ENCODE measurements at places on chromosomes 1 and 21.
A peak's percentile ranks its signal among the peaks of the same experiment; 100 is the strongest.

DNA sequence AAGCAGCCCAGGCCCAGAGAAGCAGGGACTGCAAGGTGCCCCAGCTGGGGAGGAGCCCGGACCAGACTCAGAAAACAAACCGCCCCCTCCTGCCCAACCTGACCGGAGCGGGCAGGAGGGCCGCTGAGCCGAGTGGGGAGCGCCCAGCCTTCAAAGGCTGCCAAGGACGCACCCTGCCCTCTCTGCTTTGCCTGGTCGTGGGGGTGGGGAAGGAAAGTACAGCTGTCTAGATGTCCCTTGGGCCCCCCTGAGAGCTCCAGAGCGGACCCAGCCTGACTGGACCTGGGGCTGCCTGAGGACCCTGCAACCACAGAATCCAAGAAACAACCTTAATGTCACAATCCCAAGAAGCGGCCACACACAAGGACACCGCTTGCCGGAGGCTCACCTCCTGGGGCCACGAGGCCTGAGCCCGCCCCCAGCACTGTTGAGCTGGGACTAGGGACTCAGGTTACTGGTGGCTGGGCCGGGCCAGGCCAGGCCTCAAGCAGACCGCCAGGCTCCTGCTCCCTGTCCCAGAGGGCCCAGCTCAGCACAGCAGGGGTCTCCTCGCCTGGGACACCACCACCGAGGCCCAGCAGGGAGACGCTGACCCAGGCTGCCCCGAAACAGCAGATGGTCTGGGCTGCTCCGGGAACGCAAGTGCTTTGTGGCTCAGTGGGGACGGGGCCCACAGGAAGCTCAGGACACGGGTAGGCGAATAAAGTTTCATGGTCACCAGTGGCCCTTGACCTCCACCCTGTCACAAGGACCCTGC is 1.4 kb downstream of the DVL1 start:
- DNase-seq = no peak

GRCh38 chr21:21631961-21632360 is 633.8 kb downstream of the NCAM2 start:
- DNase-seq = no peak

DNA sequence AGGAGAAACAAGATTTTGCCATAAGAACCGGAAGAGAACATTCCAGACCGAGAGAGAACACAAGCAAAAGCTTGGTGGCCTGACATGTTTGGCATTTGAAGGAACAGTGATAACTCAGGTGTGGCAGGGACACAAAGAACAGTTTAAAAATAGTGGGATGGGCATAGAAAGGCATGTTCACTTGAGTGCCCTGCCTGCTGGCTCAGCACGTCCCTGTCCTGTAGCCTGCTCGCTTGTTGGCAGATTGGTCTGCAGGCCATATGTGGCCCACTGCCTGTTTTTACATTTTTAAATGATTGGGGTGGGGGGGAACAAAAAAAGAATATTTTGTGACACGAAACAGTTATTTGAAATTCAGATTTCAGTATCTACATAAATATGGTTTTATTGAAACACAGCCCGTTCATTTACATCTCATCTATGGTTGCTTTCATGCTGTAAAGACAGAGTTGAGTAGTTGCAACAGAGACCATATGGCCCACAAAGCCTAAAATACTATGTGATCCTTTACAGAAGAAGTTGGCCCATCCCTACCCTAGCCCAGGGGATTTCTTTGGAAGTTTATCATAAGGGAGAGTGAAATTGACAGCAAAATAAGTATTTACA is 100.7 kb downstream of the RGL1 start:
- DNase-seq = no peak

- DNase-seq = no peak
These were observed 1.3 kb upstream of the IFNAR2 start for GRCh38 chr21:33228455-33228854.

DNA sequence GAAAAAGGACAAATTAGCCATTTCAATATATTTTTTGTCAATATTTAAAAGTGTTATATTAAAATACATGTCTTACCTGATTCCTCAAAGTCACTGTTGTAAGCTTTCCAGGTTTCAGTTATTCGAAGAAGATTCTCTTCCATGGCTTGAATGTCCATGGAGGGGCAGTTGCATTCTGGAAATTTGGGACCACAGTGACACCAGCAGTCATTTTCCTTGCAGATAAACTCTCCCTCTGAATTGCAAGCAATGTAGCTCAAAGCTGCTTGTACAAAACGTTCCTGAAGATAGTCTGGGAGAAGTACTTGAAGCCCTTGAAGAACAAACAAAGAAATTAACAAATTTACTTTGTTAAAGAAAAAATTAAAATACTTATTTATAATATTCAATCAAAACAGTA is 251.7 kb downstream of the BRINP3 start:
- no peak for DNase-seq

DNA sequence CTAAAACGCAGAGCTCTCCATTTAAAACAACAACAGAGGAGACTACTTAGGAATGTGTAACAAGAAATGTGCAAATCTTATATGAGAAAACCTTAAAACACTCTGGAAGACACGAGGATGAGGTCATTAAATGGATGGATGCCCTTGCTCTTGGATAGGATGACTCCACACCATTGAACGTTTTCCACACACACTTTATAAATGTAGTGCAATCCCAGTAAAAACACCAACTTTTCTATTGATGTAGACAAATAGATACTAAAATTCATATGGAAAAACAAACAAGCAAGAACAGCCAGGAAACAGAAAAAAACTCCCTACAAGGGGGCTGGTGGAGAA is 18.4 kb upstream of the COL6A1 start:
- no peak for DNase-seq

- DNase-seq = no peak
These were observed 3.5 kb downstream of the GAS5 start for GRCh38 chr1:173864179-173864867.

GRCh38 chr1:41241749-41242341 is at the start of gene SCMH1:
Gene SCMH1, minus strand, starts transcription at chr1:41242306. Its CDS starts 56,173 bp downstream, at chr1:41186133.
- DNase-seq = peak; percentile 26

GRCh38 chr21:41634858-41635257 is 126.9 kb upstream of the TMPRSS2 start:
- DNase-seq = no peak

GRCh38 chr1:166944186-166944967 is 31.0 kb downstream of the ILDR2 start:
- DNase-seq = no peak

GRCh38 chr21:42302076-42302650 is 13.0 kb downstream of the TFF3 start:
- no peak for DNase-seq

DNA sequence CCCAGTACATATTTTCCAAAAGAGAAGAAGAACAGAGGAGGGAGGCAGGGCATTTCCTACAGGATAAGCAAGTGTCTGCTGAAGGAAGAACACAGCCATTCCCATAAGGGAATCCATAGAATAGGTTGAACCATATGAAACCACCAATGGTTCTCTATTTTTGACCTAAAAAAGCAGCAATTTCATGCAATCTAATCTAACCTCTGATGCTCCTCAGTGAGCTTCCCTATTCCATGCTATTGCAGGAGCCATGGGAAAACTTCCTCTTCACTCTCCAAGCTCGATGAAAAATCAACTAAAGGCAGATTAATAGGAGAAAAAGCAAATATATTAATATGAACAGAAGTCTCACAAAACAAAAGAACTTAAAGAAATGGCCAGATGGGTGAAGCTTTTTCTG is 50.5 kb downstream of the SIPA1L2 start:
- no peak for DNase-seq

GRCh38 chr1:180080439-180080838 is 74.2 kb upstream of the QSOX1 start:
- DNase-seq = no peak

- DNase-seq = no peak
These were observed 442.1 kb downstream of the PTBP2 start for GRCh38 chr1:97163591-97164275.

- DNase-seq = no peak
These were observed 84.7 kb upstream of the HIVEP3 start for GRCh38 chr1:42003433-42003832.

- no peak for DNase-seq
These were observed 128.0 kb downstream of the NTPCR start for GRCh38 chr1:233078396-233078795.

DNA sequence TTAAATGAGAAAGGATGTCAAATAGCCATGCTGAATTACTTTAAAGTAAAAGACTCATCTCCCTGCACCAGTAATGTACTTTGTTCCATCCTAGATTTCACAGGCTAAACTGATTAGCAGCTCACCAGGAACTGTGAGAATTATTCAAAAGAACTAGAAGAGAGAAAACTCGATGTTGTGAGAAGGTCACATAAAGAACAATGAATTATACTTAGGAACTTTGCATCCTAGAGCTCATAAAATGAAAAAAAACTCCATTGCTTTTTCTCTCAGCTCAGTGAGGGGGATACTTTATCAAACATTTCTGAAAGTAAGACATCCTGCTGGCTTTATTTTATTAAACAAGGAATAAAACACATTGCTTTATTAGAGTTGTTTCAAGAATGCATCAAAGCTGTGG is 278.5 kb downstream of the MRPL39 start:
- DNase-seq = no peak

DNA sequence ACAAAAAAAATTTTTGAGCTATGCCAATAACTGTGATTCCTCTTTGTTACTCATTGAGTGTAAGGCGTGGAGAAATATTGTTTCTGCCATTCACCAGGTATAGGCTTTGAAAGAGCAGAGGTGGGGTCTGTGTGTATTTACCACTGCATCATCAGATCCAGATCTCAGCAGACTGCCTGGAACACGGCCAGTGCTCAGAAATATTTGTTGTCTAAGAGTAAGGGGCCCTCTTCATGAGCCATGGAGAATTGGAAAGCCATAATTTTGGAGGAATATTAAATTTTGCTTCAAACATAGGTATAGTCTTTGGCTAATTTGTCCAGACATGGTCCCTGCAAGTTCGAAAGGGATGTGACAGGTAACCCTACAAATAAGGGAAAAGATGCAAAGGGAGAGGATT is 231.3 kb upstream of the IRF2BP2 start:
- no peak for DNase-seq

GRCh38 chr21:30979054-30979453 is 59.2 kb downstream of the KRTAP19-8 start:
- no peak for DNase-seq

- no peak for DNase-seq
These were observed 15.7 kb downstream of the GAS5 start for GRCh38 chr1:173852105-173852504.

DNA sequence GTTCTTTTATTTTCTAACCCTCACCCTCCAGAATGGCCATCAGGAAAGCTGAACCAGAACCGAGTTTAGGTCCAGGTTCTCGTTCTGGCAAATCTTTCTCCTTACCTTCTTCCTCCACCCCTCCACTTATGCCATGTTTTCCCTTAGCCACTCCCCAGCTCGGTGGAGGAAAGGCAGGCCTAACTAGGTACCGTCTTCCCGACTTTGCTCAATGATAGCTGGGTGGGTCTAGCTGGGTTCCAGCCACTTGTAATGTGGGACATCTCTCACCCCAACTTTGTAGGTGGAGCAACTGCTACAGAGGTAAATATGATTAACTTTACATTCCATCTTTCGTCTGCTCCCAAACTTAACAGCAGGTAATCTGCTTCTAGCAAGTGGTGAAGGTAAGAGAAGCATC is 646 bp downstream of the BNIPL start:
- DNase-seq = no peak

DNA sequence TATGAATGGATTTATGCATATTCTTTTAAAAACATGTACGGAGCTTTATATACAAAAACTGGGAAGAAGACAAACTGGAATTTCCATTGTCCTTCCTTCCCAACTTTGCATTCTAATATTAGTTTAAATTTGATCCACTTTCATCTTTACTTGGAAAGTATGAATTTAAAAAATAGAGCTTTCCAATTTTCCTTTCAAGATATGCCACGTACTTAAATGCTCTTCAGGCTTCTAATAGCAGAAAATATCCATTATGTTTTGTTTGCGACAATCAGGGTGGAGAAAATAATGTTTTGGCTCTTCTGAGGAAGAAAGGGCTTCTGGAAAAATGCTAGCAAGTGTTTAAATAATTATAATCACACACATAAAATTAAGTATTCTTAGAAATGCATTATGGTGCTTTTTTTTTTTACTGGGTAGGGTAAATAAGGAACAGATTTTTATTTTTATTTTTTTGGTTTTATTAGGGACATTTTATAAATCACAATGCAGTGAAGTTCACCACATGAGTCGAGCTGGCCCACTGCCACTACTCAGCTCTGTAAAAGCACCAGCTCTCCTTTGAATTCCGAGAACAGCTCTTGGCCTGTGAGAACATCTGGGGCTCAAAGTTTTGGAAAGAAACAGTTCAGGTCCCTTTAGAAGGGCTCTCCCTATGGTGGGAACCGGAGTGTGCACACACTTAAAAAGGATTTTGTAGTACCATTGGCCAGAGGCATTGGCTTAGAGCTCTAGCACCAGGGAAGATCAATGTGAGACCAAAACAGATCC is 287.4 kb upstream of the LYPLAL1 start:
- no peak for DNase-seq

GRCh38 chr1:23370709-23371584 is 1.3 kb upstream of the ZNF436 start:
- DNase-seq = no peak

GRCh38 chr1:200907611-200908097 is 13.0 kb downstream of the INAVA start:
- peak; percentile 94 for DNase-seq

DNA sequence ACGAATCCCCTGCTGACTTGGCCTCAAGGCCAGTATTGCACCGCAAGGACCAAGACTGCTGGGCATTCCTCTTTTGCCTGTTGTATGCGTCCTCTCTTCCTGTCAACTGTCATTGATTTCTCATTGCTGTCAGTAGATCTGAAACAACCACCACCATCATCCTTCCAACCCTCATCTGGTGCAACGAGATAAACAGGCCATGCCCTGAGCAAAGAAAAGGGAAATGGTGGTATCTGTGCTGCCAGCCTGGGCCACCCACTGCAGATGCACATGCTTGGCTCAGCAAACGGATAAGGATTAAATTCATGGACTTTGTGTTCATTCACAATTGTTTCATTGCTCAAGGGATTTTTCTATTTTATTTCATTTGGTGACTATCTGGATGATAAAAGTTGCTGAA is 13.6 kb downstream of the OXCT2 start:
- DNase-seq = no peak

DNA sequence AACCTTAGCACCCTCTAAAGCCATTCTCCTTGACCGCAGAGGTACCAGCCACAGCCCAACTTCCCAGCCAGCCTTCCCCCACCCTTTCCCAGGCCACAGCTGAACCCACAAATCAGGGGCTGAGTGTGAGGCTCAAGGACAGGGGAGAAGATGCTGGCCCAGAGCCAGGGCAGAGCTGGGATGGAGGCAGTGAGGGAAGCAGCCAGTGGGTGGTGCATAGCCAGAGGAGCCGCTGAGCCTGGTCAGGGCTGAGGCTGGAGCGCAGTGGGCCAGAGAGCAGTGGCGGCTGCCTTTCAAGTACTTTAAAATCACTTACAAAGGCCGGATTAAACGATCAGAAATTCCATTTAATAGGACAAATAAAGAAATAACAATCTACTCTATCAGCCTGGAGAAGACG is 36.3 kb downstream of the DMAP1 start:
- no peak for DNase-seq
